ENCODE measurements at places on chromosomes 6 and 20. TPM values are rescaled to one million over a fixed set of nuclear protein-coding genes. Genes with fewer than 3 reads are reported as not detected.
A peak's percentile ranks its signal among the peaks of the same experiment; 100 is the strongest.

Gene CDSN
- total RNA-seq, result not detected

Gene PTP4A1
- total RNA-seq, result 71.9 TPM

Gene ISM1
- 5.3 TPM for total RNA-seq

Gene C6orf47
- total RNA-seq, result 16.8 TPM

Gene COL11A2
- total RNA-seq, result 0.56 TPM

- no peak for DNase-seq
- no peaks in the 10 kb centered on the region for H3K36me3 ChIP-seq
- H3K4me1 ChIP-seq, result peaks cover 5% of the 10 kb centered on the region
- peaks cover 5% of the 10 kb centered on the region for H3K27me3 ChIP-seq
- H3K27ac ChIP-seq, result no peak overlapping the region
These were observed 55.8 kb downstream of the TMEM200A start for GRCh38 chr6:130421585-130421984.

- peaks cover 75% of the 10 kb centered on the region for H3K4me1 ChIP-seq
- H3K36me3 ChIP-seq, result peaks cover 10% of the 10 kb centered on the region
- peak overlapping the region; percentile 69 for H3K4me3 ChIP-seq
- peak; percentile 60 for DNase-seq
These were observed 232.5 kb upstream of the TAB2 start for GRCh38 chr6:149084808-149085556.

- H3K27me3 ChIP-seq, result no peaks in the 10 kb centered on the region
- no peak for DNase-seq
- no peak overlapping the region for H3K27ac ChIP-seq
- no peak overlapping the region for H3K4me3 ChIP-seq
These were observed 37.0 kb downstream of the BCKDHB start for GRCh38 chr6:80143419-80143937.

DNA sequence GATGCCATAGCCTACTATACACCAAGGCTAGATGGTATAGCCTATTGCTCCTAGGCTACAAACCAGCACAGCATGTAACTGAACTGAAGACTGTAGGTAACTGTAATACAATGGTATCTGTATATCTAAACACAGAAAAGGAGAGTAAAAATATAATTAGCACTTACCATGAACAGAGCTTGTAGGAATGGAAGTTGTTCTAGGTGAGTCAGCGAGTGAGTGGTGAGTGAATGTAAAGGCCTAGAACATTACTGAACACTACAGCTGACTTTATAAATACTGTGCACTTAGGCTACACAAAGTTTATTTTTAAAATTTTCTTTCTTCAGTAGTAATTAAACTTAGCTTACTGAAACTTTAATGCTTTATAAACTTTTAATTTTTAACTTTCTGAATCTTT lies 129.5 kb downstream of the BTBD9 start:
- no peaks in the 10 kb centered on the region for H3K27me3 ChIP-seq
- DNase-seq, result no peak
- H3K27ac ChIP-seq, result no peak overlapping the region
- H3K4me1 ChIP-seq, result peaks cover 2% of the 10 kb centered on the region
- H3K4me3 ChIP-seq, result no peak overlapping the region

DNA sequence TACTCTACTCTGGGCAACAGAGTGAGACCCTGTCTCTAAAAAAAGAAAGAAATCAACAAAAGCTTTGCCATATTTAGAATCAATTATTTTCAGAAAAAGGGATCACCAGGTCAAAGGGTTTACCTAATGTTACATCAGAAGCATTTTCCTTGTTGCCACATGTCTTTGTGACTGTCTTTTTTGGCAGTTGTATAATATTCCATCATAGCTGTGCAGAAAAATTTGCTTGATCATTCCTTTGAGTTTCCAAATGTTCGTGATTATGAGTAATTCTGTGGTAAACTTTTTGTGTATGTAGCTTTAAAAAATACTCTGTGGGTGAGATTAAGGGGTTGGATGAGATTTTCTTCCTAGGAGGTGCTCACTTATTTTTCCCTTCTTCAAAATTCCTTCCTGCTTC lies 26.4 kb downstream of the PNPLA1 start:
- H3K27me3 ChIP-seq, result peaks cover 23% of the 10 kb centered on the region
- H3K4me3 ChIP-seq, result no peak overlapping the region
- H3K4me1 ChIP-seq, result no peaks in the 10 kb centered on the region
- no peak overlapping the region for H3K27ac ChIP-seq

DNA sequence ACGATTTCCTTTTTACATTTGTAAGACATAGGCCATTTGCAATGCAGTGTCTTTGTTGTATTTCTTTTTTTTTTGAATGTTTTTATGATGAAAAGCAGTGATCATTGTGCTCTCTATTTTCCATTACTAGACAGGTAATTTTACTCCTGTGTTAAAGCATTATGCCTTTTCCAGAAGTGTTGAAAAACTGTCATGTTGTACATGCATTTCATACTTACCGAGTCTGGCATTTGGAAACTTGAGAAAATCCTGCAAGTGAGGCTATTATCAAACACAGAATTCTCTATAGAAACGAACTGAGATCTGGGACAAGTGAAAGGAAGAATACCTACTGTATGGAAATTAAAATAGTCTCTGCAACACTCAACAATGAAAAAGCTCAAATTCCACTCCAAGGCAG lies 78.6 kb upstream of the CNR1 start:
- no peaks in the 10 kb centered on the region for H3K4me1 ChIP-seq
- no peak overlapping the region for H3K27ac ChIP-seq
- no peaks in the 10 kb centered on the region for H3K36me3 ChIP-seq

- no peaks in the 10 kb centered on the region for H3K4me1 ChIP-seq
- DNase-seq, result no peak
- H3K27me3 ChIP-seq, result no peaks in the 10 kb centered on the region
- H3K27ac ChIP-seq, result no peak overlapping the region
- no peaks in the 10 kb centered on the region for H3K36me3 ChIP-seq
These were observed 537.6 kb downstream of the HDGFL1 start for GRCh38 chr6:23106951-23107350.

DNA sequence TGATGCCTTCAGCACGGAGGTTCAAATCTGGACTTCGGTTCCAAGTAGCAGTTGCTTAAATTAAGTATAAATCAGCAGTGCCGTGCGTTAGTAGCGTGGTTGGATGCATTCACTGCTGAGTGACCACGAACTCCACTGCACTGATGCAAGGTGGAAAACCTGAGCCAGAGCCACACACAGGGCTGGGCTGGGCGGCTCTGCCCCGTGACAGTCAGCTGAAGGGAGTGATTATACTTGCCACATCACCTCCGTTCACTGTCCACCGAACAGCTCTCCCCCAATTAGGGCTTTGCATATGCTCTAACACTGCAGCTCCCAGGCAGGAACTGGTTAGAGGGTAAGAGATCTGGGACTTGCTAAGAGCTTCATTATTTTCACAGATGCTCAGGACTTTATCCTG lies 22.2 kb downstream of the PPP1R3G start:
- H3K27me3 ChIP-seq, result no peaks in the 10 kb centered on the region
- H3K4me3 ChIP-seq, result no peak overlapping the region
- DNase-seq, result no peak
- peaks cover 2% of the 10 kb centered on the region for H3K4me1 ChIP-seq
- H3K27ac ChIP-seq, result no peak overlapping the region

DNA sequence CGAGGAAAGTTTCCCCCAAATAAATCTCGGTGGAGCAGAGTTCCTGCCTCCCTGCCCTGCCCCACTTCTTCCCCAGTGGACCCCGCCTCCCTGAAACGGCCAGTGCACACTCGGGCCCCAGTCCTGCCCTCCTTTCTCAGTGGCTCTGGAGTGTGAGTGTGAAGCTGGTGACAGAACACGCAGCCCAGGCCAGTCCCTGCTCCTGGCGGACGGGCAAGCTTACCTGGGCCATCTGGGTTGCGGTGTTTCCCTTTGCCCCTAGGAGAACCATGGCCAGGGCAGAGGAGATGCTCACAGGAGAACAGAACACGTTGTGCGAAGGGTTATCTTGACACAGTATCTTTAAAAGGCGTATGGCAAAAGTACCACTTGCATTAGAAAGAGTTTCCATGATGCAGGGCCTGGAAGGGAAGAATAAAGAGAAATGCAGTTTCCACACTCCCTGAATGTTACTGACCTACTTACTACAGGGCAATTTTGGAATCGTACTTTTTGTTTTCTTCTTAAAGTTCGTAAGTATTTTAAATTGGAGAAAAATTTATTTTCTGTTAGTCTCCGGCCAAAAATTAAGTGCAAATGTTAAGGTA lies 2.8 kb downstream of the SERPINB9 start:
- H3K4me1 ChIP-seq, result peaks cover 52% of the 10 kb centered on the region
- H3K36me3 ChIP-seq, result peaks cover 65% of the 10 kb centered on the region
- peak; percentile 60 for DNase-seq
- H3K4me3 ChIP-seq, result peak overlapping the region; percentile 97
- H3K27me3 ChIP-seq, result no peaks in the 10 kb centered on the region

DNA sequence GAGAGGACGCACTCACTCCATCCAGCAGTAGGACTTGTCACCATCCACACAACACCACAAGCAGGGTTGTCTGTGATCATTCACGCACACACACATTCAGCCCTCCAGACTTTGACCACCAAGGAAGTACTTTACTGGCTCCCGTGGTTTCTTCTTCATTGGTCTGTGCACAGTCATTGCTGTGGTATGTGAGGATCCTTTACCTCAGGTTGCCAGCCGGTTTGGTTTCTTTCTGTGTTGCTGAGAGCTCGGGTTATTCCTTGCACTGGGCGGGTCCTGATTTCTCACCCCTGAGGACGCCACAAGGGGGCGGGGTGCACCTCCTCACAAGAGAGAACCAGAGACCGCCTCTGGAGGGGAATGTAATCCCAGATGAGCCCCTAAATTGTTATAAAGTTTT lies 11.2 kb downstream of the SLC35A1 start:
- no peak overlapping the region for H3K27ac ChIP-seq
- no peaks in the 10 kb centered on the region for H3K27me3 ChIP-seq
- H3K4me1 ChIP-seq, result peaks cover 8% of the 10 kb centered on the region
- H3K4me3 ChIP-seq, result no peak overlapping the region
- H3K36me3 ChIP-seq, result peaks cover 15% of the 10 kb centered on the region

- no peak overlapping the region for H3K4me3 ChIP-seq
- H3K4me1 ChIP-seq, result peaks cover 20% of the 10 kb centered on the region
- H3K36me3 ChIP-seq, result no peaks in the 10 kb centered on the region
These were observed 51.0 kb downstream of the CPXM1 start for GRCh38 chr20:2749343-2749950.

DNA sequence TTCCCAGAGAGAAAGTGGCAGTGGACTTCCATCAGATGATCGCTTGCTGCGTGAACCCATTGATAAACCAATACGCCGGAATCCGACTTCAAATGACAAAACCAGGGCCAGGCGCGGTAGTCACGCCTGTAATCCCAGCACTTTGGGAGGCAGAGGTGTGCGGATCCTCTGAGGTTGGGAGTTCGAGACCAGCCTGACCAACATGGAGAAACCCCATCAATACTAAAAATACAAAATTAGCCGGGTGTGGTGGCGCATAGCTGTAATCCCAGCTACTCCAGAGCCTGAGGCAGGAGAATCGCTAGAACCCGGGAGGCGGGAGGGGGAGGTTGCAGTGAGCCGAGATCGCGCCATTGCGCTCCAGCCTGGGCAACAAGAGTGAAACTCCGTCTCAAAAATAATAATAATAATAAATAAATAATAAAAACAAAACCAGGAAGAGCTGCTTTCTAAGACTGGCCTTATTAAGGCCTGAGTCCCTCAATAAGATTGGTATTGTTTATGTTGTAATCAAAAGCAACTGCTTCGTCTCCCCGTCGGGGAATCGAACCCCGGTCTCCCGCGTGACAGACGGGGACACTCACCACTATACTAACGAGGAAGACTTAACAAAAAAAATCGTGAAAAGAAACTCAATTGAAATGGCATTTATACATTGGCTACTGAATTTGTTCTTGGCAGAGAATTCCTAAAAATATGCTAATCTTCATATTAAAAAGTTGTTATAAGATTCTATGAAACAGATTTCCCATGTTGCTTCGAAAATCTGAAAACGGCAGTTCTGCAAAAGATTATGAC lies 110.2 kb upstream of the ZNF184 start:
- peak overlapping the region; percentile 77 for H3K27ac ChIP-seq
- peaks cover 46% of the 10 kb centered on the region for H3K27me3 ChIP-seq
- peaks cover 2% of the 10 kb centered on the region for H3K36me3 ChIP-seq

DNA sequence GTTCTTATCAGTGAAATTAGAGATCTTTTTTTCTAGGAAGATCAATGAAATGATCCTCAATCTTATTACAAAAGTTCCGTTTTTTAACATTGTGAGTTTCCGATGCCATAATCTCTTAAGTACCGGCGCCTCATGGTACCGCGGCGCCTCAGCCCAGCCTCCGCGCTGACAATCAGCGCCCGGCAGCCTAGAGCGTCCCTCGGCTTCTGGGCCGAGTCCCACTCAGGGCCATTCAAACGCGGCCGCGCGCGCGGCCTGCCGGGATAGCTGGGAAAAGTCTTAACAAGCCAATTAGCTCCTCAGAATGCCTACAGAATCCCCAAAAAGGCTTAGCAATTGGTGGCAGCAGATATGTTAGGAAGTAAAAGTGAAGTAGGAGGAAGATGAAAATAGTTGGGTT lies 204.8 kb downstream of the ADGB start:
- peaks cover 1% of the 10 kb centered on the region for H3K4me1 ChIP-seq
- peaks cover 9% of the 10 kb centered on the region for H3K27me3 ChIP-seq
- no peaks in the 10 kb centered on the region for H3K36me3 ChIP-seq
- no peak overlapping the region for H3K4me3 ChIP-seq
- no peak for DNase-seq
